Activated T-cell treated with anti-CD3 and anti-CD28 coated beads, Interleukin-2, amount 50 U/mL, for 24 hours (primary cell): ENCODE measurements at places on chromosomes 1 and 21.

GRCh38 chr1:227798078-227798802 is 17.2 kb upstream of the PRSS38 start:
- H3K4me1 ChIP-seq: no peaks in the 10 kb centered on the region
- no peak overlapping the region for H3K4me3 ChIP-seq
- no peaks in the 10 kb centered on the region for H3K36me3 ChIP-seq

GRCh38 chr1:109615879-109616278 is 3.5 kb downstream of the GNAT2 start:
- no peak overlapping the region for H3K4me3 ChIP-seq
- H3K4me1 ChIP-seq: peaks cover 38% of the 10 kb centered on the region
- no peaks in the 10 kb centered on the region for H3K27me3 ChIP-seq
- H3K27ac ChIP-seq: no peak overlapping the region
- no peak for DNase-seq

DNA sequence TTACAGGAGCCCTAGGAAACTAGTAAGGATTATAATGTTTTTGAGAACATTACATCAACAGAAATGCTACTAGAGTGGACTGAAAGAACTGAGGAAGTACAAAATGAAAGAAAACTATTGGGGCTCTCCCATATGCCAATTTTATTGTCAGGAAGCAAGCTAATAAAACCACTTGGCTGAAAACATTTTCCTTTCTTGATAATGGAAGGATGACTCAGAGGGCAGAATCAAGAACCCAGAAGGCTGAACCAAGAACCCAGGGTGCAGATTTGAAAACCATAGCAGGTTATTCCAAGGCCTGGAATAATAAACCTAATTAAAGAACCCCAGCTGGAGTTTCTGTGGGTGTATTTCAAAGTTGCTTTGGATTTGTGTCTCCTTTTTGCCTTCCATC is 70.7 kb downstream of the RPE65 start:
- no peak overlapping the region for H3K27ac ChIP-seq
- no peaks in the 10 kb centered on the region for H3K4me1 ChIP-seq
- no peak for DNase-seq
- H3K4me3 ChIP-seq: no peak overlapping the region
- no peaks in the 10 kb centered on the region for H3K36me3 ChIP-seq
- no peaks in the 10 kb centered on the region for H3K27me3 ChIP-seq

DNA sequence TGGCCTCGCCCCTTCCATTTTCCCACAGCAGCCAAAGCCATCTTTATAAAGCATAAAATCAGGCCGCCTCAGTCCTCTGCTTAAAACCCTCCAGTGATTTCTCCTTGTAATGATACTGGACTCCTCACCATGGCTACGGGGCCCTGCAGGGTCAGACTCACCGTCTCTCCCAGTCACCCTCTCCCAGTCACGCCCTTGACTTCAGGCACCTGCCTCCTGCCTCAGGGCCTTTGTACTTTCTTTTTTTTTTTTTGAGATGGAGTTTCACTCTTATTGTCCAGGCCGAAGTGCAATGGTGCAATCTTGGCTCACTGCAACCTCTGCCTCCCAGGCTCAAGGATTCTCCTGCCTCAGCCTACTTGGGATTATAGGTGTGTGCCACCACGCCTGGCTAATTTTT is 47.8 kb downstream of the PIK3CD start:
- peaks cover 75% of the 10 kb centered on the region for H3K36me3 ChIP-seq
- peaks cover 63% of the 10 kb centered on the region for H3K4me1 ChIP-seq
- H3K4me3 ChIP-seq: no peak overlapping the region
- H3K27me3 ChIP-seq: no peaks in the 10 kb centered on the region

DNA sequence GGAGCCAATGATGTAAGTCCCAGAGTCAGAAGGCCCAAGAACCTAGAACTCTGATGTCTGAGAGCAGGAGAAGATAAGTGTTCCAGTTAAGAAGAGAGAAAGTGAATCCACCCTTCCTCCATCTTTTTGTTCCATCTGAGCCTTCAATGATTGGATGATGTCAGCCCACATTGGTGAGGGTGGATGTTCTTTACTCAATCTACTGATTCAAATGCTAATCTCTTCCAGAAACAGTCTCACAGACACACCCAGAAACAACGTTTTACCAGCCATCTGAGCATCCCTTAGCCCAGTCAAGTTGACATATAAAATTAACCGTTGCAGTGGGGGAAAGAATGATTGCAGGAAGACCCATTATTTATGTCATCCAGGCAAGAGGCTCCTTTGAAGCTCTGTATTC is 16.5 kb upstream of the RNF220 start:
- H3K27ac ChIP-seq: no peak overlapping the region
- no peak overlapping the region for H3K4me3 ChIP-seq
- DNase-seq: no peak
- H3K4me1 ChIP-seq: no peaks in the 10 kb centered on the region

DNA sequence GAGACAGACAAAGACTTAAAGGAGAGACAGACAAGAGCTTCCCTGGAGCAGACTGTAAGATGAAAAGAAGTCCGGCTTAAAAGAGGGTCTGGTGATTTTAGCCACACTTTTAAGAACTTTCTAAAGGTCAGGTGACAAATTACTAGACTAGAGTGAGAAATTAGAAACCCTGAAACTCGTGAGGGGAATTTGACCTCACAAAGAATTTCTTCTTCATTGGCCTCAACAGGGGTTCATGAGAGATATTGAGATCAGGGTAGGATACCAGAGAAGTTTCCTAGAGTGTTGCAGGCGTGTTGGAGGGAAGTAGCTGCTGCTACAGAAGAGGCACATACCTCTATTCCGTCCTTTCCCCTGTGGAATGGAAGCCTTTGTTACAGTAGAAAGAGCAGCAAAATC is 884.4 kb downstream of the KCNT2 start:
- no peaks in the 10 kb centered on the region for H3K4me1 ChIP-seq
- no peaks in the 10 kb centered on the region for H3K36me3 ChIP-seq
- H3K27me3 ChIP-seq: no peaks in the 10 kb centered on the region
- DNase-seq: no peak
- H3K27ac ChIP-seq: no peak overlapping the region

DNA sequence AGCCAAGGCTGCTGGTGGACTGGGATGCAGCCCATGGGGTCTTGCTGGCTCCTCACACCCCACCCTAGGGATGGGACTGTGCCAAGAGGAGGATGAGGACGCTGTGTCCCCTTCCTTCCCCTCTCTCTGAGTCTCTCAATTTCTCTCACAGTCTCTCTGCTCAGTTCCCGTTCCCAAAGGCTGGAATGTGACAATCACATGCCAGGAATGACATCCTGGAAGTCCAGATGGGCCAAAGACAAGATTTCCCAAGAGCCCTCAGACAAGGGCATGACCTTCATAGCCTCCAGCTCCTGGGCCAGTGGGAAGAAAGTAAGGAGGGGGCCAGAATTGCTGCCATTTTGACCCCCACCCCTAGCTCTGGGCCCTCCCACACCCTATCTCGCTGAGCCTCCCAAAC is 7.6 kb upstream of the CDCP2 start:
- DNase-seq: no peak
- H3K36me3 ChIP-seq: no peaks in the 10 kb centered on the region
- no peak overlapping the region for H3K4me3 ChIP-seq

DNA sequence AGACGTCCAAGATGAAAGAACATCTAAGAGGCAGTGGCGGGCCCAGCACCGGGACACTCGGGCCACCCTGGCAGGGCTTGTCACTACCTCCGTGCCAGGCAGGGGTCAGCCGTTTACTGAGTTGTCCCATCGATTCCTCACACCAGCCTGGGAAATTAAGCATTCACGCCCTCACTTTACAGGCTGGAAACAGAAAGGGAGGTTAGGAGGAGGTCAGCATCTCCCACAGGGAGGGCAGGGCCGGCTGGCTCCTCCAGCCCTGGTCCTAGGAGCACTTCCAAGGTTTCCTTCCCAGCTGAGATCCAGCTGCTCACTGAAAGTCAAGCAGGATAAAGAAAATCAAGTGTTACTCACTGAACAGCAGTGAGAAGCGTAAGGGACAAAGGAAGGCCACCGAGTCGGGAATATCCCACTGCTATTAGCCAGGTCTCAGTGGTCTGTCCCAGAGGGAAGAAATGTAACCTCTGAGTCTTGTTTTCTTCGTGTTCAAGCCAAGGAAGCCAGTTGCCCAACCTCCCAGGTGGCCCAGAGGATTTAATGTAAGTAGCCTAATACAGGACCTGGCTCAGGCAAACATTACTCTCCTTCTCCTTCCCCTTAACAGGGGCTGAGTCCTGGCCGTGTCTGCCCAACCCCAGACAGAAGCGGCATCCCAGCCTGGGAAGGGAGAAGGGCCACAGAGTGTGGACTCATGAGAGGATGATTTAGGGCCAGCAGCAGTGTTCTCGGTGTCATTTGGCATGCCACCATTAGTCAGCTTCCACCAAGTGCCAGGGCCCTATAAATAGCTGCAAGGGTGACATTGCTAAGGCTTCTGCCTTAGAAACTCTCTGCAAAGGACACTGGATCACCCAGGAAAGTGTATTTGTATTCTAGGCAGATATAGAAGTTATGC is 203.1 kb upstream of the GALNT2 start:
- peaks cover 1% of the 10 kb centered on the region for H3K4me1 ChIP-seq
- peaks cover 9% of the 10 kb centered on the region for H3K27me3 ChIP-seq

DNA sequence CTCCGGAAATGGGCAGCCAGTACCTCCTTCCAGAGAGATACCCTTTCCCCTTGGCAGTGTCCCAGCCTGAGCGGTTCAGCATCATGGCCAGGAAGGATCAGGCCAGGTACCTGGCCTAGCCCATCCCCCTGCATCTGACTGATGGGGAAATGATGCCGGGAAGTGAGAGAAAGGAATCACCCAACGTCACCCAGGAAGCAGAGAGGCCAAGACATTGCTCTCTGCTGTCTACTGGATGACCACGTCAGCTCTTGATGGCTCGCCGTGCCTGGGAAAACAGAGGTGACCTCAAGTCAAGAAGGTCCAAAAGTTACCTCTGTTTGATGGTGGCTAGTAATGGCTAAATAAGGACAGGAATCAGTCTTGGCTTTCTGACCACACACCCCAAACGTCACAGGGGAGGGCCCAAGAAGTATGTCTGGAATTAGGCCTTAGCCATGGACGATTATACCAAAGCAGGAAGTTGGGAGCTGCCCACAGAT is 79.0 kb downstream of the MRPL37 start:
- peaks cover 70% of the 10 kb centered on the region for H3K4me1 ChIP-seq
- no peak overlapping the region for H3K4me3 ChIP-seq
- DNase-seq: no peak
- H3K27me3 ChIP-seq: no peaks in the 10 kb centered on the region
